CD4-positive, alpha-beta T cell treated with Interleukin-1 beta for 1 hour (primary cell): ENCODE measurements at places on chromosomes 13 and 19.

DNA sequence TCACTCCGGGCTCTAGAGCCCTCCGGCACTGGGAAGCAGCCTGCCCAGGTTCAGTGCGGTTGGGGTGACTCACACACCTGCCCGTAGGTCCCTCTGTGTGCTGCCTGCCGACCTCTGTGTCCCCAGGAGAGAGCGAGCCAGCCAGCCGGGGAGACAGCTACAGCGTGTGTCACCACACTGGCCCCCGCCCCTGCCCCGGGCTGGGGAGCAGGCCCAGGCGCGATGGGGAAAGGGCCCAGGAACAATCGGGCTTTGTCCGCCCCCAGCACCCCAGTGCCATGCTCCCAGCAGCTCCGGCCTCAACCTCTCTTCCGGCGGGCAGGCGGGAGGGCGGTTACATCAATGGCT, at the start of gene KLK6:
Gene KLK6 (minus strand): TSS at position 179 of the 348 bp plus-strand sequence. CDS start 1,487 bp downstream, outside the sequence.
- no peak for DNase-seq

- no peak for DNase-seq
Measured at GRCh38 chr19:15563325-15563794, 51.7 kb upstream of the CYP4F8 start.

GRCh38 chr19:3309724-3310123, 56.7 kb upstream of the NFIC start:
- DNase-seq, result no peak

- DNase-seq, result no peak
Measured at GRCh38 chr13:106343836-106344235, 191.6 kb downstream of the EFNB2 start.

GRCh38 chr13:112822851-112823250, 133.0 kb downstream of the ATP11A start:
- DNase-seq, result no peak

GRCh38 chr13:35518337-35518946, 42.0 kb upstream of the MAB21L1 start:
- DNase-seq, result no peak

DNA sequence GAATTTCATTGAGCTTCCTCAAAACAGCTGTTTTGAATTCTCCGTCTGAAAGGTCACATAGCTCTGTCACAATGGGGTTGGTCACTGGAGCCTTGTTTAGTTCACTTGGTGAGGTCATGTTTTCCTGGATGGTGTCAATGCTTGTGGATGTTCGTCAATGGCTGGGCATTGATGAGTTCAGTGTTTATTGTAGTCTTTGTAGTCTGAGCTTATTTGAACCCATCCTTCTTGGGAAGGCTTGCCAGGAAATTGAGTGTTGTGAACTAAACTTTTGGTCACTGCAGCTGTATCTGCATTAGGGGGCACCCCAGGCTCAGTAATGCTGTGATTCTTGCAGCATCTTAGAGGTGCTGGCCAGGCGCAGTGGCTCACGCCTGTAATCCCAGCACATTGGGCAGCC, 22.0 kb downstream of the BLOC1S3 start:
- no peak for DNase-seq

DNA sequence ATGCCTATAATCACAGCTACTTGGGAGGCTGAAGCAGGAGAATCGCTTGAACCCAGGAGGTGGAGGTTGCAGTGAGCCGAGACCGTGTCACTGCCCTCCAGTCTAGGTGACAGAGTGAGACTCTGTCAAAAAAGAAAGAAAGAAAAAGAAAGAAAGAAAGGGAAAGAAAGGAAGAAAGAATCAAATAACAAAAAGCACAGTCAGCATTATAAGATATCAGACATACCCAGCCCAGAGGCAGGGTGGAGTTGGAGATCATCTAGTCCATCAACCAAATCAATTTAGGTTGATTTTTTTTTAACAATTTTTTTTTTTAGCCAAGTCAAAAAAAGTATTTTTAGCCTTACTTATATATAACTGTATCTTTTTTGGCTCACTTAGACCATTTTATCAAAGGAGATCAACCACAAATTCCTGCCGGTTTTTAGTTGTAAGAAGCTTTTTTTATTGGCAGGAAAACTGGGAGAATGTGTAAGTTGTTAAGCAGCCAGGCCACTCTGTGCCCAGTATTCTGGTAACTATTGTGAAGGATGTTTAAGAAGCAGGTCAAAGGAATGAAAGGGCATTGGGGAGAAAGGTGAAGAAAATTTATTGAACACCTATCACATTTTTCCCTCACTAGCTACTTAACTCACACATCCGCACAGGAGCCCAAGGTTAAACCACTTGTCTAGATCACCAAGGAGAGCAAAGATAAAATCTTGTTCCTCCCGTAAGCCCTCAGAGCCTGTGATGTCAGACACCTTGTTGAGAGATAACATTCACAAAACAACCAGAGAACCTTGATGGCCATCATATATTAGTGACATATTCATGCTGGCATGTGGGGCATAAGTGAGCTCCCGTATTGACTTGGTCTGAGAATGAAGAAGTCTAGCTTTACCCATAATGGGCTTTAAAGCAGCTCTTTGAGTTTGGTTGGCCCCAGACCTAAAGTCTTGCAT, 91.8 kb downstream of the COL4A2 start:
- no peak for DNase-seq

- DNase-seq, result peak; percentile 17
Measured at GRCh38 chr19:29842471-29843179, 30.8 kb downstream of the CCNE1 start.

DNA sequence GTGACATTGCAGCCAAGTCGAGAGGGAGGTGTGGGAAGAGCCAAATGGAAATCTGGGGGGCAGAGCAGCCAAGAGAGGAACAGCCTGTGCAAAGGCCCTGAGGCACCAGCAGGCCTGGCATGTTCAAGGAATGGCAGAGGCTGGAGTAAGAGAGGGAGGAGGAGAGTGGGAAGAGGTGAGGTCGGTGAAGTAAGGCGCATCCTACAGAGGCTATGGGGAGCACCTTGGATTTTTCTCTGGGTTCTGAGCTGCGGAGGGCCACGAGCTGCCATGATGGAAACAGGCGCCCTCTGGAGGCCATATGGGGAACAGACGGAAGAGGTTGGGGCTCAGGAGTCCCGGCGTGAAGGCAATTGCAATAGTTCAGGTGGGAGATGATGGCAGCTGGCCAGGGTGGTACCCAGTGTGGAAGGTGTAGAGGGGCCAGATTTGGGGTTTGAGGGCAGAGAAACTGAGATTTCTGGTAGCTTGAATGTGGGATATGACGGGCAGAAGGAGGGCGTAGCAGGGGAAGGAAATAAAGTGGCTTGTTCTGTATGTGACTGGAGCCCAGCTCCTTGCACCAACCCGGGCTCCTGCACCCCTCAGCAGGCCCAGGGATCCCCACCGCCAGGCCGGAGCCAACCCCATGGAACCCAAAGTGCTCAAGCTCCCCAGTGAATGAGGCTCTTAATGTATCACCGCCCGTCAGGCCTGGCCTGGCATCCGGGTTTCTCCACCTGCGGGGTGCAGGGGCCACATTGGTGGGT, 20.5 kb upstream of the STRN4 start:
- peak; percentile 71 for DNase-seq

DNA sequence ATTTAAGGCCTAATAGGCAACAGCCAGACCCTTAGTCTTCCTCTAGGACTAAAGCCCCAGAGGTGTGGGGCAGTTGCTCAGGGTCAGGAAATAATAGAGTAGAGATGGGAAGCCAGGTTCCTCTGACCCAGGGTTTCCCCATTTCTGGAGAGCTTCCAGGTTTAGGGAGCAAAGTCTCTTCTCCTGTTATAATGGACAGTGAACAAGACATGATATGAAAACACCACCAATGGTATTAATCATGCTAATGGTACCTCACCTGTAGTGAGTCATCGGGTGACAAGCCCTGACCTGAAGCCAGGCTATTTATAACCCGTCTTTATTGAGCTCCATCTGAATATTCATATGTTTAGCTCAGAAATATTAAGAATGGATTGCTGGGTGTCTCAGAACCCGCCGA, 24.6 kb downstream of the BICRA start:
- DNase-seq, result no peak

GRCh38 chr13:49021953-49022352, 46.2 kb downstream of the FNDC3A start:
- DNase-seq, result no peak

GRCh38 chr13:35292329-35292728, 184.2 kb downstream of the MAB21L1 start:
- no peak for DNase-seq

DNA sequence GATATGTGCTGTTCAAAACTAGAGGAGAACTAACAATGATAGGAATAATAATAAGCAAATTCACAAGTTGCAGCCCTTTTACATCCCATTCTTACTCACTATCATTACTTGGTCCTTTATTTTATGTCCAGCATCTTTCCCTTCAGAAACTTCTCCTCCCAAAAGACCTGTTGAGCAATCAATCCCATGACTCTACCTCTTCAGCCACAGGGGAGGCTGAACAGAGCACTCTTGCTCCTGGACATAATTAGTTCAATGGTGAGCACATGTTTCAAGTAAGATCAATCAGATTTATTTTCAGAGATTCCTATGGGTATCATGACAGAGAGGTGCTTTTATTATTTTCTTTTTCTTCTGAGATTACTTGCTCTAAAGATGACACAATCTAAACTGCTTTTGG, 260.0 kb downstream of the COG6 start:
- no peak for DNase-seq

DNA sequence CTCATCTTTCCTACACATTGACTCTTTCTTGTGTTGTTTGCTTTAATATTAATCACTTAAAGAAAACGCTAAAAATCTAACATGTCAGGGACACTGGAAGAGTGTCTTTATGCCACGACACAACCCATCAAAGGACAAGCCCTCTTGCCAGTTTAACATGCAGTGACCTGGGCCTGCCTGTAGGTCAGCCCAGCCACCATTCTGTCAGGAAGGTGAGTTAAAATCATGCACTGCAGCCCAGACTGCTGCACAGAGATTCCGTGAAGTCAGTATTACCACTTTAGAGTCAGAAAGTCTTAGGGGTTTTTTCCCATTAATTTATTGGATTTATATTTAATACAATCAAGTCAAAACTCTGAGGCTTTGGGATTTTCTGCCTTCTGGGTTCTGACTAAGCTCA, 58.0 kb downstream of the TNFRSF19 start:
- no peak for DNase-seq

GRCh38 chr19:1665565-1666047, 13.2 kb upstream of the TCF3 start:
- no peak for DNase-seq
